ENCODE measurements at places on chromosomes 2 and 18.
A peak's percentile ranks its signal among the peaks of the same experiment; 100 is the strongest.

- no peak for DNase-seq
These were observed 18.4 kb downstream of the KCNG2 start for GRCh38 chr18:79816092-79816491.

GRCh38 chr18:13179566-13180113, 38.9 kb upstream of the LDLRAD4 start:
- no peak for DNase-seq

GRCh38 chr2:200274116-200275075, 32.1 kb upstream of the SPATS2L start:
- DNase-seq, result no peak

DNA sequence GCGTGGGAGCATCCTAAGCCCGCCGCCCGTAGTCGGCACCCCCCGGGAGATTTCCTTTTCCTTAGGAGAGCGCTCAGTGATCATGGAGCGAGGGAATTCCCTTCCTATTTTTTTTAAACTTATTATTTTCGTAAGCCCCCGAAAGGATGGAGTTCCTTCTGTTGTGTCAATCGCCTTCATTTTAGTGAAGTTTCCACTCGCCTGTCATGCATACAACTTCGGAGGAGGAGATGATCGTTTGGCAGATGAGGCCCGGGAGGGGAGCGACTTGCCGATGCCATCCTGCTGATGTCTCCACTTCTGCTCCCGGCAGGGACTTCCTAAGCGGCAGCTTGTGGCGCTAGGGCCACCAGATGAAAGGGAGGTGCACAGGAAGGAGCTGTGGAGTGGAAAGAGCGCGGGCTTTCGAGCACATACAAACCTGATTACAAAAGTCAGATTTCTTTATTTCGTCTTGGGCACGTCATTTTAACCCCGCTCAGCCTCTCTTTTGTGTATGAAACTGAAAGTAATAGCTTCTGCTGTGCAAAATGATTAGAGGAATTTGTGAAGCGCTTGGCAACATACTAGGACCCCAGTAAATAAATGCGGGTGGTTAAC, at the start of gene ADGRF3:
ADGRF3 (minus strand) TSS at position 336 of the 600 bp plus-strand sequence. CDS start 555 bp downstream, outside the sequence.
- DNase-seq, result peak; percentile 31

All from NCI-H446 (cell line).